ENCODE measurements at places on chromosomes 6 and 20.

DNA sequence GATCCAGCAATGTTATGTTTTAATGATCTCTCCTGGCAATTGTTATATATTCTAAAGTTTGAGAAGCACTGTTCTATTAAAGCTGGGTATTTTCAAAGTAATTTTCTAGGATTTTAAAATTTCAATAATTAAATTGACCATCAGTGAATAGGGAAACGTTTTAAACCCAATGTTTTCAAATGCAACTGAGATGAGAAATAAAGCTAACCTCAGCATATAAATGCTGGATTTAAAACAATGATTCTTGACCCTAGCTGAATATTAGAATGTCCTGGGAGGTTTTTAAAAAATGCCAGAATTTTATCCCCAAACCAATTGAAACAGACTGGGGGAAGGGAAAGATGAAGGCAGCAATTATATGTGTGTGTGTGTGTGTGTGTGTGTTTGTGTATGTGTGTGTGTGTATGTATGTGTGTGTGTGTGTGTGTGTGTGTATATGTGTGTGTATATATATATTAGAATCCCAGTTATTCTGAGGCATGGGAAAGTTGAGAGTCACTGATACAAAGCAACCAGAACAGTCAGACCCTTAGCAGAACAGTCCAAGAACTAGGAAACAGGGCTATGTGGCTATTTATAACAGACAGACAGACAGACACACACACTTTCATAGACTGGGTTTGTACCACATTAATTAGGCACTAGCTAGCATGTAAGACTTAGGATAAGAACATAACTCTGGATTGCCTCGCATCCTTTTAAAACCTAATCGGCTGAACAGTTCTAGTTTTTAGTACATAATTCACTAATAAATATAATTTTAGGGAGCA is 107.8 kb downstream of the MAN1A1 start:
- ATAC-seq = no peak

- ATAC-seq = peak; percentile 26
Measured at GRCh38 chr6:139291813-139292619, at the start of gene TXLNB. Gene TXLNB (minus strand): TSS chr6:139291998. CDS start chr6:139288899, 3,099 bp downstream.

- no peak for ATAC-seq
Measured at GRCh38 chr6:138263963-138264362, 45.7 kb upstream of the PBOV1 start.

GRCh38 chr6:143695969-143696663 is 18.4 kb downstream of the PHACTR2 start:
- ATAC-seq = no peak

GRCh38 chr6:105330913-105331312 is 72.0 kb downstream of the PREP start:
- ATAC-seq = peak; percentile 53

GRCh38 chr6:2688401-2689064 is 62.2 kb downstream of the MYLK4 start:
- ATAC-seq = peak; percentile 74
